ENCODE measurements at places on chromosomes 3 and 15. TPM values are rescaled to one million over a fixed set of nuclear protein-coding genes. Genes with fewer than 3 reads are reported as not detected.
A peak's percentile ranks its signal among the peaks of the same experiment; 100 is the strongest.

Gene GP9
- total RNA-seq = 0.29 TPM

Gene TEX264
- total RNA-seq = 44.1 TPM

GRCh38 chr3:11542551-11542950, 101.2 kb downstream of the VGLL4 start:
- DNase-seq = no peak

GRCh38 chr3:125511420-125512118, 8.4 kb downstream of the SNX4 start:
- no peak for DNase-seq

DNA sequence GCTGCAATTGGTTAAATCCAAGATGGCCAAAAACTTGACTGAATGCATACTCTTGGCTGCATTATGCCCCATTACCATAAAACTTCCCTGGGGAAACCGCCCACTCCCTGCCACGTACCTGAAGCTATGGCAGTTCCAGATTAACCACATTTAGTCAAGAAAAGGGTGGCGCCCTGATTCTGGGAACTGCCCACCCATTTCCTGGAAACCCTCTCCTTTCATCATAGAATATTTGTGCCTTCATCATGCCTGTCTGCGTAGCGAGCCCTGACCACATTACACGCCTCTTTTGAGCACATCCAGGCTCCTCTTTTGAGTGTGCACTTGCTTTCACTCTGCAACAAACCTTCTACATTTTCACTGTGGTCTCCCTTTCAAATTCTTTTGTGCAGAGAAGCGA, 5.2 kb downstream of the LINS1 start:
- peak; percentile 32 for DNase-seq

DNA sequence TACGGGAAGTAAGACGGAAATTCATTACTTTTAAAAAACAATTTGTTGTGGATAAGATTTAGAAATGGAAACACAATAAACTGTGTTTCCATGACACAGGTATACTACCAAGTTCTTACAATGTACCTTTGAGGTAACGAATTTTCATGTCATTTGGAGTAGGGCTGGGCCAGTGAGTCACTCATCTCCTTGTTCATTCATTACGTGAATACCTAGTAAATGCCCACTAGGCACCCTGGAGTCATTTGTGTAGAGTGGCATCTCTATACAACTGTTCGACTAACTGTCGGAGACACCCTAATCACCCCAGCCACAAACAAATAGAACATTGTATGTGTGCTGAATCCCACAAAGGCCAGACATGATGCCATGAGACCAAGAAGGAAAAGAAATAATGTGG, 94.8 kb downstream of the IGF1R start:
- no peak for DNase-seq

DNA sequence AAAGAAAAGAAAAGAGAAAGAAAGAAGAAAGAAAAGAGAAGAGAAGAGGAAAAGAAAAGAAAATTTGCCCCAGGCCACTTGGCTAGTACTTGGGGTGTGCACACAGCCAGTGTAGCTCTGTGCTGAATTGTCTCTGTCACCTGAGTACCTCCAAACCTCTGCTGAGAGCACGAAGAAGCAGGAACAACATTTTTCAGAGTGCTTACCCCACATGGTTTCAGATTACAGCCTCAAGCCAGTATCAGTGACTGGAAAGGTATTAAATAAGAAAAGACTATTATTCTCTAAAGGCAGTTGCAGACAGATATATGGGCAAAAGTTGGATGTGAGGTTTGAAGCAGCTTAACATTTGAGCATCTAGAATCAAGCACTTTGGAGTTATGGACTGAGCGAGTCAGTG, 113.3 kb upstream of the PHLDB2 start:
- no peak for DNase-seq

GRCh38 chr3:59189526-59189925, 139.7 kb upstream of the CFAP20DC start:
- no peak for DNase-seq

DNA sequence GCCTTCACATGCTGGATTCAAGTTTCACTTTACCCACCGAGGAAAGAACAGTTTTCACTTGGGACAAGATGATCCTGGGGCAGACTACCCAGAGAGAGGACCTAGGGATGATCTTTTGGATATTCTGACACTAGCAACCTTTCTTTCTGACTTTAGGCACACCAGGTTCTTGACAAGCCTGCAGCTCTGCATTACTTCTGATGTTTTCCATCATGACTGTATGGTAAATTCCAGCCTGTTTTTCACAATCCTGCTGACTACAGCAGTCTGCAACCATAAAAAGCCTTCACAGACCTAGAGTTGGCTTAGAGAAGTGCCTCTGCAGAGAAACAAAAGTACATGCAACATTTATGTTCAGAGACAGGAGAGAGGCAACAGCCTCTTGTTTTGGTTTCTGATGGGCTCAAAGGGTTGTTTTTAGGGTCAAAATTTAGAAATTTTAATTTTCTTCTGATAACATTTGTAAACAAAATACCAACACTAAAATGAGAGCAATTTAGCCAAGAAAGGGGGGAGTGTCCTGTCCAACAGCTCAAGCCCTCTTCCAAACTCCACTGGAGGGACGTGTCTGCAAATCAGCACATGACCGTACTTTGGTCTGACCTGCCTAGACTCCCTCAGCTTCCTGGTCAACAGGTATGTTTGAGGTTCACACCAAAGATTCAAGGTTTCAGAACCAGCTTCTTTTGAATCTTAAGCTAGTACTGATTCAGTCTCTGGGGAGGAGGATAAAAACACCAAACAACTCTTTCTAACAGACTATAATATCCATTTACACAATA, 799 bp downstream of the ABI3BP start:
- DNase-seq = no peak
